Fibroblast of skin of right biceps (primary cell): ENCODE measurements at places on chromosomes 5 and 9.

DNA sequence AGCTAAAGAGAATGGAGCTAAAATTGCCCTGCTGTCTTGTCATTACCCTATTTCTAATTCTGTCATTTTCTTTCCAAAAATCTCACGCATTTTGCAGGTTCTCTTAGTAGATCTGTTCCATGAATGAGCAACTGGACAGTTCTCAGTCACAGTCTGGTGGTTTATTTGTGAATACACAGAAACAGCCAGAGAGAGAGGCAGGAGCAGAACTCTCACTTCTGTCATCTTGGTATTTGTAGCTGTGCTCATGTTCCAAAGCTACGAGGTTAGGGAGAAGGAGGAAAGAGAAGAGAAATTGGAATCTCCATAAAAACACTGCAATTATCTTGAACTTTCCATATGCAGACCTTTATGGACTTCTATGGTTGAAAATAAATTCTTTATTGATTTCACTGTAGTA lies 118.0 kb upstream of the OR13F1 start:
- no peak for DNase-seq

DNA sequence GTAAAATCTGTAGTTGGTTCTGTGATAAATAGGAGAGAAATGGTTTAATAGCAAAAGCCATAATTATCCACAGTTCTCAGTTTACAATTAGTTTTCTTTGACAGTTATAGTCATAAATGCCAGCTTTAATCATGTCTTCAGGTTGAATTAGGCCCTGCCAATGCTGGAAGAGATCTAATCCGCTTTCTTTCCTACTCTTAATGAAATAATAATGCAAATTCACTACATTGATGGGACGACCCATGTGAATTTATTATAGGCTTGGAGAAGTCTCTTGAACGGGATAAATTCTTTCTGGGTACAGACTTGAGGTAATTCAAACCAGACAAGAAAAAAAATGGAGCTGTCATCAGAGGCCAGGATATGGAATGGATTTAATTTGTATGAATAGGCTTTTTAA lies 950.4 kb downstream of the EFNA5 start:
- no peak for DNase-seq

GRCh38 chr9:76756941-76757673 lies 7.1 kb upstream of the PCA3 start:
- DNase-seq, result no peak

DNA sequence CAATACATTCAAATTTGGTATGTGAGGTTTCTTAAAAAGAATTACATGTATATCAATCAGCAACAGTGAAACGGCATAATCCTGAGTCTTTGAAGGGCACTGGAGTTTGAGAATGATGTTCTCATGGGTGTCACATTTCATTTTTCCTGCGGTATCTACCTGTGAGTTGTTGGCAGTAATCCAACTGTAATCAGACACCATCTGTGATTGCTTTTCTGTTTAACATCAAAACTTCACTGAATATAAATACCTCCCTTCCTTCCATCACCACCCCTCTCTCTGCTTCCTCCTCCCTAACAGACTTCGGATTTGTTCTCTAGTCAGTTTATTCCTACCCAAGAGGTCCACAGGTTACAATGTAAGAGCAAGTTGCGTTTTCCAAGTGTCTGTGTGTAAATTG lies 275.2 kb upstream of the PCSK5 start:
- no peak for DNase-seq

- no peak for DNase-seq
Measured at GRCh38 chr9:505741-506059, 291.0 kb downstream of the DOCK8 start.

DNA sequence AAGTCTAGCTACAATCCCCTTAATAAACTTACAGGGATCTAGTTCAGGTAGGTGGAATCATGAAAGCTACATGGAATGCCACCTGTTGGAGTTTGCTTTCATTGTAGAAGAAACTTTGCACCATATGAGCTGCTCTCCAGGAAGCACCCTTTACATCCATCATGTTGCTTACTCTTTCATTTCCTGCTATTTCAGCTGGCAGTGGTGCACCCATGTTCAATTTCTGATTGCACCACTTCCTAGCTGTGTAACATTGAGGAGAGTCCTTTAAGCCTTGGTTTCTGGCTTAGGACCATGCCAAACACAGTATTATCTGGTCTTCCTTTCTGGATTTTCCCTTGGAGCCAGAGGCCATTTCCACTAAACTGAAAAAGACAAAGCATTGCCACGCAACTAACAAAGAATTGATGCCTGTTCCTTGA lies 123.3 kb upstream of the SLC12A2 start:
- DNase-seq, result no peak

GRCh38 chr5:150394131-150394530 lies 18.6 kb downstream of the CD74 start:
- no peak for DNase-seq

GRCh38 chr9:3478549-3478953 lies 47.2 kb downstream of the RFX3 start:
- no peak for DNase-seq

DNA sequence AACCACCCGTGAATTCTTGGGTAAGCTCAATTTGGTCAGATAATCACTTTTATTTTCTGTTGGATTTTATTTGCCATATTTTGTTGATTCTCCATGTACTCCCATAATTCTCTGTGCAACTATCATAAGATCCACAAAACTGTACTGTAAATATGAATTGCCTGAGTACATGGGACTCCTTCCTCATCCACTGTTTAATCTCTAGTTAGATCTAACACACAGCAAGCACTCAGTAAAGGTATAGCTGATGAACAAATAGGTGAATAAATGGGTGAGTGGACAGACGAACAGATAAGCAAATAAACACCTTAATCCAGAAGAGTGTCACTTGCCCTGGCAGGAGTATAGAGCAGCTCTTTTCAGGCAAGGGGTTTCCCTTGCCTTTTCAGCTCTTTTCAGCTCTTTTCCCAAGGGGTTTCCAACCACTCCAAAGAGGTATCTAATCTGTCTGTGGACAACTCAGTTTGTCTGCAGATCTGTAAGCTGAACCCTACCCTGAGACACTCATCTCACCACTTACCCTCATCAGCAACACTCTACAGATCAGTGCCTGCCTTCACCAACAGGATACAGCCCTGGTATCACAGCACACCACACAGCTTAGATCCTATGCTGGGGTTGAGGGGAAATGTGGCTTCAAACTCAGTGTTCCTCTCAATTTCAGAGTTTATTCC lies 51.2 kb downstream of the SIL1 start:
- no peak for DNase-seq
